Activated naive CD4-positive, alpha-beta T cell treated with anti-CD3 and anti-CD28 coated beads, Interleukin-2, amount 50 U/mL, for 72 hours (primary cell): ENCODE measurements at places on chromosomes 2 and 18. TPM values are rescaled to one million over a fixed set of nuclear protein-coding genes. Genes with fewer than 3 reads are reported as not detected.

DNA sequence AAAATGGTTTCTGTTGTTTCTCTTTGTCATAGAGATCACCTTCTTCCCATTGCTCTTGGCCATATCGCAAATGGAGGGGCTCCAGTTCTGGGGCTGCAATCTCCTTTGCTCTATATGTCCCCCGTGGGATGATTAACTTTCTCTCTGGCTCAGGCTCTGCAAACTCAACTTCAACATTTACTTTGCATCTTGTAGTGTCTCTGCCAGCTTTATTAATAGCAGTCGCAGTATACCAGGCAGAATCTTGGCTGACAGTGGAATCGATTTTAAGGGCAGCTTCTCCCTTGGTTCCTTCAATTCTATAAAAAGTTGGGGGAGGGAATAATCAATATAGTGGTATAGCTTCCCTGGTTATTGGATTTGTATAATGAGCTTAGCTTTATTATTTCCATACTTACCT, 30.5 kb downstream of the TTN start:
- no peak for DNase-seq

DNA sequence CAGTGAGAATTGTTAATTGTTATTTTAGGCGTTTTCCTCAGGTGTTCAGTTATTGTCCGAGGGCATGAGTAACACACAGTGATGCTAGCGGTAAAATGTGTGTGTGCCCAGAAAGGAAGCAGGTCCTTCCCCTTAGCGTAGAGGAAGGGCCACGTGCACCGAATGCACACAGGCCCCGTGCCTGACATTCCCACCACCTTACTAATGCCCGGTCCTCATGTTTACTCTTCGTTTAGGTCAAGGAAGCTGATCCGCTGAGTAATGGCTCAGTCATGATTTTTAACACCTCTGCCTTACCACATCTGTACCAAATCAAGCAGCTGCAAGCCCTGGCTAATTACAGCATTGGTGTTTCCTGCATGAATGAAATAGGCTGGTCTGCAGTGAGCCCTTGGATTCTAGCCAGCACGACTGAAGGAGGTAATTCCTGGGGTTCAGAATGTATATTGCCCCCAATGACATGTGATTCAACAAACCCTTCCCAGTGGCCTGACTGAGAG, 76.7 kb downstream of the MERTK start:
- no peak for DNase-seq

ITGA6 gene
- 5.0 TPM for total RNA-seq

DNA sequence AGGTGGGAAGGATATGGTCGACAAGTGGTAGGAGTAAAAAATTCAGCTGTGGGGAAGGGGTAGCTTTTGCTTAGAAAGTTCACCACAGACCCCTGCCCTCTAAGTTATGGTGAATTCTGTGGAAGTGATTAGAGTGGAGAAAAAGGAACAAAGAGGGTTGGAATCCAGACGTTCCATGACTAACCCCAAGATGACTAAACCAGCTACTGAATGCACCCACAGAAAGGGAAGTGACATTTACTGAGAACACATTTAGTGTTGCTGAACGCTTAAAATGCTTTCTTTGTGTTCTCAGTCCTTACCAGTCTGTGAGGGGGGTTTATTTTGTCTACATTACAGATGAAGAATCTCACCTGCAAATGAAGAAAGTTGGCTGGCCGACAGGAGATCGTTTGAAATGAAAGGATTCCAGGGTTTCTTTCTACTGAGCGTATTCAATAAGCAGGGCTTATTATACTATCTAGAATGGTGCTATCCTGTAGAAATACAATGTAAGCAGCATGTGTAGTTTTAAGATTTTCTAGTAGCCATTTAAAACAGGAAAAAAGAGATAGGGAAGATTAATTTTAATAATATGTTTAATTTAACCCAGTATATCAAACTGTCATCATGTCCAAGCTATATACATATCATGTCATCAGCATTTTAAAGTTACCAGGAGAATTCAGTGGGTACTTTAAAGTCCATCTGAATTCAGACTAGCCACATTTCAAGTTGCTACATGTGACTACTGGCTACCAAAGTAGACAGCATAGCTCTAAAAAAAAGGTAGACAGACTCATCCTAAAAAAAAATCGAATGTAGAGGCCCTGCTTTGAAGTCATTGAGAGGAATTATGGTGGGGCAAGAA, 60.1 kb downstream of the LIMS1 start:
- no peak for DNase-seq

CAD gene
- 85.2 TPM for total RNA-seq

MATN3 gene
- not detected for total RNA-seq
